ENCODE measurements at places on chromosomes 2 and 18. TPM values are rescaled to one million over a fixed set of nuclear protein-coding genes. Genes with fewer than 3 reads are reported as not detected.

FEZ2 gene
- polyA plus RNA-seq: 20.3 TPM

TMEFF2 gene
- 7.2 TPM for polyA plus RNA-seq

SATB2 gene
- polyA plus RNA-seq: 7.2 TPM

ADCYAP1 gene
- 29.7 TPM for polyA plus RNA-seq

PHLPP1 gene
- polyA plus RNA-seq: 40.1 TPM

LONRF2 gene
- 5.4 TPM for polyA plus RNA-seq

MAP4K4 gene
- 89.6 TPM for polyA plus RNA-seq

FAM110C gene
- 1.3 TPM for polyA plus RNA-seq

XIRP2 gene
- not detected for polyA plus RNA-seq

ZNF521 gene
- 2.1 TPM for polyA plus RNA-seq

XDH gene
- not detected for polyA plus RNA-seq

CHRND gene
- not detected for polyA plus RNA-seq

ALPG gene
- not detected for polyA plus RNA-seq

TCF23 gene
- not detected for polyA plus RNA-seq

SERPINB12 gene
- not detected for polyA plus RNA-seq

EVX2 gene
- polyA plus RNA-seq: 0.14 TPM

ERMN gene
- 73.4 TPM for polyA plus RNA-seq

LYG2 gene
- polyA plus RNA-seq: not detected

UGT1A4 gene
- not detected for polyA plus RNA-seq

HTR2B gene
- polyA plus RNA-seq: not detected

DIPK1C gene
- 10.0 TPM for polyA plus RNA-seq

CCDC102B gene
- 3.0 TPM for polyA plus RNA-seq

PLCL1 gene
- 5.7 TPM for polyA plus RNA-seq

ANKAR gene
- 0.92 TPM for polyA plus RNA-seq

C2orf80 gene
- 3.3 TPM for polyA plus RNA-seq

NEU4 gene
- polyA plus RNA-seq: 4.4 TPM

PIEZO2 gene
- 5.9 TPM for polyA plus RNA-seq

DUSP19 gene
- polyA plus RNA-seq: 0.95 TPM

STON1 gene
- polyA plus RNA-seq: 0.95 TPM

VWA3B gene
- polyA plus RNA-seq: 1.1 TPM
